ENCODE measurements at places on chromosomes 5 and 9. TPM values are rescaled to one million over a fixed set of nuclear protein-coding genes. Genes with fewer than 3 reads are reported as not detected.

DNA sequence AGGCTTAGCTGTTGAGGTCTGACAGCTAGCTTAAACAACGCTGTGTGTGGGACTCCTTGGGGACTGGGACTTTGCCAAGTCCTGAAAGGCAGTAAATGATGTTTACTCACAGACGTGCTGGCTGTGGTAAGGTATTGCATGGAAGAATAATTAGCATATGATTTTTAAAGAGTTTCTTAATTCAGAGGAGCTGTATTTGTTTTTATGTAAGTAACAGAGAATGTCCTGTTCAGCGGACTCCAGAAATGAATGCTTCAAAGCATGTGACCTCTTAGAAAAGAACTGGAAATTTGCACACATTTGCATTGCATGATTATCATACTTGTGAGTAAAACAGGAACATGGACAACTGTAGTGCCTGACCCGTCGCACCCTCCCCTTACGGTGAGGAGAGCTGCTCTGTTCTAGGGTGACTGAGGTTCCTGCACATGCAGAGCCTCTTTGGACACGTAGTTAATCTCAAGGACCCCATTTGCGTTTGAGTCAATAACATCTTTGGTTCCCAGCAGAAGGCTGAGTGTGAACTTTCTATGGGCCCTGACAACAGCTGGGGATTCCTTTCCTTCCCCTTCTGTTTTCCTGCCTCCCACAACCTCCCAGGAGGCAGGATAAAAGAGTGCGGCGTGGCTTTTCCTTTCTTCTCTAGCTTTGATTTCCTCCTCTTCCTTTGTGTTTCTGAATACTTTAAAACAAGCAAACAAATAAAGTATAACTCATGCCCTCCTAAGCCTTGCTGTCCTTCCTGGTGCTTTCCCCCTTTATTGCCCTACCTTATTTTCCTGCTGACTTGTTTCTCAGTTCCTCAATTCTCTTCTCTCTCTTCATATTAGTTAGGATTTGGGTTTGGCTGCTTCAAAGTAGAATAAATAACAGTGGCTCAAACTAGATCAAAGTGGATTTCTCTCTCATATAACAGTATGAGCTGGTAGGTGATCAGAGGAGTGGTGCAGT is 157.2 kb upstream of the CD180 start:
- DNase-seq = no peak

DNA sequence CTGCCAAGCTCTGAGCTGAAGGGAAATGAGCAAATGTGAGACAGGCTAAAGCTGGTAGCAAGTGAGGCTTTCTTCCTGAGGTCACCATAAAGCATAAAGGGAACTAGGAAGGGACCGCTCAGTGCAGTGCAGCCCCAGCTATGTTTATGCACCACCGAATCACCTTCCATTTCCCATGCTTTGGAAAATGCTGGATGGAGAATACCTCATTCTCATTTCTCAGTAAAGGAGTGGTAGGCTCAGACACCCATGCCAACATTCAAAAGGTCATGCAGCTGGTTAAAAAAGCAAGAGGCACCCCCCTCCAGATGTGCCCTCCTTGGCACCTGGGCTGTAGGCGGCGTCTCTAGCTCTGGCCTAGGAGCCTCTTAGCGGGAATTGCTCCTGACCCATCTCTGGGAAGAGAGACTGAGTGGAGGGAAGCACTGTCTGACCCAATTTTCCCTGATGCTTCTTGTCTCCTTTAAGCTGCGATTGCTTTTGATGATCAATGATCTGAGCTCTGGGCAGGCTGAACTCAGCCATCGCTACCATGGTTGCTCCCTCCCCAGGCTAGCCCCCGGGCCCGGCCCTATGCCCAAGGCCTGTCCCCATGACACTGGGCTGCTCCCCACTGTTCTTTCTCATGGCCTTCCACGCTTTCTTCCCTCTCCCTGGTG is 58.7 kb downstream of the ZNF354C start:
- DNase-seq = no peak

- no peak for DNase-seq
Observed at GRCh38 chr5:180604271-180604670, 13.0 kb upstream of the SCGB3A1 start.

DNA sequence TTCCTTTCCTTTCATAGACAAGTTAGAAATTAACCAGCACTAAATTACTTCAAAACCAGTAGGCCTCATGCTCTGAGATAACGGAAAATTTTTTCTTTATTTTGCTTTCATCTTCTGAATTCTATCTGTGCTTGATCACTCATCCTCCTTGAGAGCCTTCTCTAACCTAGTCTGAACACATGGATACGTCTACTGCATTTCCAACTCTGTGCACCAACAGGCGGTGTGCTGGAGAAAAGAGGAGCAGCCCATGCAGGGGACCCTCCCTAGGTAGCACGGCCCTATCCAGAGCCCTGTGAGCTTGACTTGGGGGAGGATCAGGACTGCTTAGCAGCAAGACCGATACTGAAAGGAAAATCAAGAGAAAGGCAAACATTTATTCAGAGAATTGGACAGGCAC is 149.8 kb downstream of the AUH start:
- DNase-seq = no peak

- no peak for DNase-seq
Observed at GRCh38 chr9:30661925-30662324, 1722.5 kb upstream of the ACO1 start.

DNA sequence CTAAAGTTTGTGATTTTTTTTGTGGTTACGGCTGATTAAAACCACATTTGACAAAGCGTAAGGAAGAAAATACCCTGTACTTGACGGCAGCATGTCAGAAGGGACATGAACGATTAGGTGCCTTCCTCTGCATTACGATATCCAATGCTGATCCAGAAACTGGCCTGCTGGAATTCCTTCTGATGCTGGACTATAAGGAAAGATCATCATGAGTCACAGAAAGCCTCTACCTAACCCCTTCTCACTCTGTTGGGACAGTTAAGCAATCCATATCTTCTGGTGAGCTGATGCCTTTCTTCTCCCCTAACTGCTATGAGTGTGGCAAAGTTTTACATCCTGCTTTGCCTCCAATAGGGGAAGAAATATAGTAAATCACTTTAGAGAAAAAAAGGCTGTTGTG is 78.4 kb upstream of the PAPPA start:
- peak; percentile 64 for DNase-seq

GRCh38 chr5:116543501-116543900 is 31.1 kb downstream of the SEMA6A start:
- DNase-seq = no peak

DNA sequence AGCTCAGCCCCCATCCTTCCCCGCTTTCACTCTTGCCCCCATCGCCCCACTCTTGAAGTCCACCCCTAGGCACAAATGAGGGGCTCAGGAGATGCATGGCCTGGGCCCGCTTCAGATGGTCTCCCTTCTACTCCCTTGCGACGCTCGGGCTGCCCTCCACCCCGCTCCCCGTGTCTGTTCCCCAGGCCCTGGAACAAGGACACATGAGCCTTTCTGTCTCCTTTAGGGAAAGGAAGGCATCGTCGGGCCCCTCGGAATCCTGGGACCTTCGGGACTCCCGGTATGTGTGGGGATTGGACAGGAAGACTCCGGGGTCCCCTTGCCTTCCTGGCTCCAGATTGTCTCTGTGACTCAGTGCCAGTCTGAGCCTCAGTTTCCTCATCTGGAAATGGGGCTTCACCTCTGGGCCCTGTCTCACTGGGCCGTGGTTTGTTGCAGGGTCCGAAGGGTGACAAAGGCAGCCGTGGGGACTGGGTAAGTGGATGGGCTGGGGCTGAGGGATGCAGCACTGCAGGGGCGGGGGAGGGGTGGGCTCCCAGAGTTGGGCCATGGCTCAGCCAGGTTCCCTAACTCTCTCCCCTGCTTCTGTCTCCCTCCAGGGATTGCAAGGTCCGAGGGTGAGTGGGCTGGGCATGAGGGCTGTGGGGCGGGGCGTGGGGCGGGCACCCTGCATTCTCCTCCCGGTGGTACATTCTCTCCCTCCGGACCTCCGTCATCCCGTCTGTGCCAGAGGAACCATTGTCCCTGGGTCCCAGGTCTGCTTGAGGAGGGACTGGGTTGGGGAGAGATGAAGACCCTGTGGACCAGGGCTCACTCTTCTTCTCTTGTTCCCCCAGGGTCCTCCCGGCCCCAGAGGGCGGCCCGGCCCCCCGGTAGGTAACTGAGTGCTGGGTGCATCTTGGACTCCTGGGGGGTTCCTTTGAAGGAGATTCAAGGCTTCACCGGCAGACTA is 21.8 kb upstream of the ORM1 start:
- DNase-seq = no peak

- peak; percentile 15 for DNase-seq
Observed at GRCh38 chr5:59061377-59061776, 478.5 kb downstream of the RAB3C start.

GRCh38 chr9:75120686-75121085 is 32.4 kb downstream of the OSTF1 start:
- no peak for DNase-seq

- no peak for DNase-seq
Observed at GRCh38 chr5:10727861-10728260, 33.2 kb downstream of the DAP start.

GRCh38 chr9:119166096-119166495 is 203.1 kb downstream of the BRINP1 start:
- DNase-seq = no peak

- DNase-seq = no peak
Observed at GRCh38 chr9:76018235-76018634, 127.8 kb downstream of the PCSK5 start.

DNA sequence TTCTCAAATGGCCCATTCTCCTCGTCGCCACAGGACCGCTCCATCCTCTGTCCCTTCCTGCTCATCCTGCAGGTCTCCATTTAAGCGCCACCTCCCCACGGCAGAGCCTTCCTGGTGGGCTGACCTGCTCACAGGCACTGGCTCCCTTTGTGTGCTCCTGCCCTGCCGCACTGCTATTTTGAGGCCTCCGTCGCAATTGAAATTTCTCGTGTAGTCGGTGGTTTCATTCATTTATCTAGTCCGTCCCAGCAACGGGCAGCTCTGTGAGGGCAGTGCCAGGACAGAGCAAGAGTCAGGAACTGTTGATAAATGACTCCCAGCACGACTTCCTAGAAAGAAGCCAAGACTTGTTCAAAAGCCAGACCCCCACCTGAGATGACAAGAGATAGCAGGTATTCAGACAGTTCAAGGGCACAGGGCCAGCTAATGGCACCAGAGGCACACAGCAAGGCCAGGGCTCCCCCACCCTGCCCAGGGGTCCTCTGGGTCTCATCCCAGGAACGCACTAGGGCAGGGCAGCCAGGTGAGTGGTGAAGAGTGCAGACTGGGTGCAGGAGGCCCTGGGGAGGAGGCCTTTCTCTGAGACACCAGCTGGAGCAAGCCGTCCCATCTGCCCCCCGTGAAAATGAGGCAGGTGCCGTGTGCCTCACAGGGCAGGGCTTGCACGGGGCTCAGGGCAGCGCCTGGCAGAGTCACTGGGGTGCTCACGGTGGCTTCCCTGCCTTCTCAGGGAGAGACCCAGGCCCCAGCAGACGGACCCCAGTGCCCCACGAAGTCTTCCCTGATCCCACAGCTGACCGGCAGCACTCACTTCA is 36.9 kb downstream of the FAM78A start:
- DNase-seq = no peak

- no peak for DNase-seq
Observed at GRCh38 chr9:29976981-29977380, 2403.7 kb upstream of the C9orf72 start.

DNA sequence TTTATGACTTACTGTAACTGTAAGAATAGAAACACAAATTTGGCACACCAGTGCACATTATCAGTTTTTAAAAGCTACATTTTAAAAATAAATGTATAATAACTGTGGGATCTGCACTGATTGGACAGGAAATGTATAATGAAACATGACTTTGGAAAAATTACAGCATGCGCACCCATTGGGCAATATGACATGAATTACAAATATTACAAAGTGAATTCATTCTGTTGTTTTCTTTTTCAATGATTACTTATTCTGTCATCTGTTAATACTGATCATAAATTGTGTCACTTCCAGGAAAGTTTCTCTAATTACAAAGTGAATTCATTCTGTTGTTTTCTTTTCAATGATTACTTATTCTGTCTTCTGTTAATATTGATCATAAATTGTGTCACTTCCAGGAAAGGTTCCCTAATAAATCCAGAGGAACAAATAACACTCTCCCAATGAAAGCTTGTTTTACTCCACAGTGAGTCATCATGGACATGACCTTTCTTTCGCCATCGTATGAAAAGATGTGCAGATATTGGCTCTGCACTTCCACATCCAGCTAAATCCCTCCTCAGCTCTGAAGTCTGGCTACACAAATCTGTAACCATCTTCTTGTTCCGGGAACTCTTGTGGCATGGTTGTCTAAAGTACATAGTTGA is 297.0 kb upstream of the HAPLN1 start:
- DNase-seq = no peak

DNA sequence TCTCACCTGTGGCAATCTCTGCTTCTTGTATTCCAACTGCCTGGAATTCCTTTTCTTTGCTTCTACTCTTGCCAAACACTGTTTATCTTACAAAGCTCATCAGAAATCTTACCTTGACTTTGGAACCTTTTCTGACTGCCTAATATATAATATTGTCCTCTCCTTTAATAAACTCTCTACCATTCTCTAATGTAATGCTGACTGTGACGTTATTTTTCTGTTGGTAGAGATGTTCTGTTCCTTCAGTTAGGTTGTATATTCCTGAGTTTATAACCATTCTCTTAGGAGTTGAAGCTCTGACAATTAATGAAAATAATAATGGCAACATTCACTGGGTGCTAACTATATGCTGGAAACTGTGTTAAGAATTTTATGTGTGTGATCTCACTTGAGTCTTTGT is 188.8 kb upstream of the ATP10B start:
- no peak for DNase-seq

DNA sequence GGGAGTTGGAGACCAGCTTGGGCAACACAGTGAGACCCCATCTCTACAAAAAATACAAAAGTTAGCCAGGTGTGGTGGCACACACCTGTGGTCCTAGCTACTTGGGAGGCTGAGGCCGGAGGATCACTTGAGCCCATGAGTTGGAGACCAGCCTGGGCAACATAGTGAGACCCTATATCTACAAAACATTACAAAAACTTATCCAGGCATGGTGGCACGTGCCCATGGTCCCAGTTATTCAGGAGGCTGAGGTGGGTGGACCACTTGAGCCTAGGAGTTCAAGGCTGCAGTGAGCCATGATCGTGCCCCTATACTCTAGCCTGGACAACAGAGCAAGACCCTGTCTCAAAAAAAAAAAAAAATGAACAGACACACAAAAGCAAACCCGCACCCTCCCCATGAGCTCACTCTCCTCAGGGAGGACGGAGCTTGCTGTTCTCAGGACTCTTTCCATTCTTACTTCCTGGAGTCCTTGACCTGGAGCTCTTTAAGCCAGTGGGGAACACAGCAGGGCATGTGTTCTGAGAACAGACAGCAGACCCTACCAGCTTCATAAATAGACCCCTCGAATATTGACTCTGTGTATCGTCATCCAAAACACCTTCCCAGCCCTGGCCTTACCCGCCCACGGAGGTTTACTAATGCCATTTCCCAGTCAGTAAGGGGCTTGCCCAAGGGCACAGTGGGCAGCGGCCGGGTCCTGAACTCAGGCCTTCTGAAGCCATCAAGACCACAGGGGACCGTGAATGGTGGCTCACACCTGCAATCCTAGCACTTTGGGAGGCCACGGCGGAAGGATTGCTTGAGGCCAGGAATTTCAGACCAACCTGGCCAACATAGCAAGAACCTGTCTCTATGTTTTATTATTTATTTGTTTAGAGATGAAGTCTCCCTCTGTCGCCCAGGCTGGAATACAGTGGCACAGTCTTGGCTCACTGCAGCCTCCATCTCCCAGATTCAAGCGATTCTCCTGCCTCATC is 11.1 kb downstream of the PTGES2 start:
- no peak for DNase-seq

Gene ARHGEF28
- total RNA-seq = 7.8 TPM

Gene BAAT
- total RNA-seq = not detected

Gene EMB
- total RNA-seq = not detected

Gene SPINK13
- not detected for total RNA-seq

Gene MCC
- total RNA-seq = 3.2 TPM

Gene F2RL1
- 3.1 TPM for total RNA-seq

Gene RASGRF2
- total RNA-seq = 0.21 TPM

Gene LHX2
- total RNA-seq = not detected

Measured in HFFc6 (cell line).